ENCODE measurements at places on chromosomes 12 and 14.

- no peak for DNase-seq
Observed at GRCh38 chr14:80298491-80299017, 87.2 kb upstream of the DIO2 start.

GRCh38 chr14:79186523-79186922, 1016.4 kb downstream of the NRXN3 start:
- no peak for DNase-seq

DNA sequence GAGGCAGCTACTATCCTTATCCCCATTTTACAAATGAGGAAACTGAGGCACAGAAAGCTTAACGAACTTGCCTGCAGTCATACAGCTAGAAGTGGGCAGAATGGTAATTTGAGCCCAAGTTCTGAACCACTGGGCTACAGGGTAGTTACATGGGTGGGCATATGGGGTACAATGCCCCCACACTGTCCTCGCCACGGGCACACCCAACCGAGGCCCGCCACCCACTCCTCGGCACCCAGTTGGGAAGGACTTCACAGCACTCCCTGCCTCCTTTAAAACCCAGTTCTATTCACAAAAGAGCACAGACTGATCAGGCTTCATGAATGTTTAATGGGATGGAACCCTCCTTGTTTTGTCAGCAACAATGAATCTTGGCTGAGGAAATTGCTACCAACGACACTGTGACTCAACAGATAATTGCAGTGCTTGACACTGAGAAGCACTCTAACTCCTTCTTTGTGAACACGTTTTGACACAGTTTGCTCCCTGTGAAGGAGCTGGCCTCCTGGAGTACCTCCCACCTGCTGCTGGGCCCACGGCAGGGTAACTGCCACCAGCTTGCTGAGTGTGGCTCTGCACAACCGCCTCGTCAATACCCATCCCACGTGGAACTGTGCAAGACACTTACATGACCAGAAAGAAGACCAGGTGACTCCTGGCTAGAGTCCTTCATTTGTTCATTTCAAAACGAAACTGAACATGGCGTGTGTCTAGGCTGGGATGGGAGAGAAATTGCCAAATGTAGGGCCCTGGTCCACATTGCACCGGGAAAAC, 63.5 kb downstream of the CLMN start:
- DNase-seq = no peak

DNA sequence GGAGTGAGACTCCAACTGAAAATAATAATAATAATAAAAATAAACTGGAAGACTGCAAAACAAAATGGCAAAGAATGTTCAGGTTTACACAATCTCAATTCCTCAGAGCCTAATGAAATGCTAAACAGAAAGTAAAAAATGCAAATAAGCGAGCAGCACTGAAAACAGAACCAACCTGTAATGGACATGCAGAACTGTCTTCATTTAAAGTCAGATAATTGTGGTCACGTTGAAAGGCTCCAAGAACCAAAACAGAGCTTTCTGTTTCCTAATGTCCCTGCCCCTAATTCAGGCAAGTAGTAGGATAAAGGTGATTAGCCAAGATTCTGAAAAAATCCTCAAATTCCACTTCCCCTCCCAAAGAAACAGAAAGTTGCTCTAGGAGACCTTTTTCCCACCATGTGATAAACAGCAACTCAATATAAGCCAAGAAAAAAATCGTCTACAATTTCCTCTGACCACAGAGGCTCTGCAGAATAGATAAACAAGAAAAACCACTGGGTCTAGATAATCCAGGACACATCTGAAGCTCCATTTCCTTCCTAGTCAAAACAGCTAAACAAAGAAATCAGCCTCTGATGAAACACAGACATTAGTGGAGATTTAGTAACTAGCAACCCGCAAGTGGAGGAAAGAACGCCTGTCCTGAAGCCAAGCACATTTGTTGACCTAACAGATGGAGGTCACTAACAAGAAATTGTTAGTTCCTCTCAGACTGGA, 3.0 kb downstream of the MIS18BP1 start:
- DNase-seq = no peak

- no peak for DNase-seq
Observed at GRCh38 chr12:79233341-79233781, 368.8 kb downstream of the SYT1 start.

GRCh38 chr14:52527052-52527451, 25.3 kb downstream of the TXNDC16 start:
- DNase-seq = no peak

DNA sequence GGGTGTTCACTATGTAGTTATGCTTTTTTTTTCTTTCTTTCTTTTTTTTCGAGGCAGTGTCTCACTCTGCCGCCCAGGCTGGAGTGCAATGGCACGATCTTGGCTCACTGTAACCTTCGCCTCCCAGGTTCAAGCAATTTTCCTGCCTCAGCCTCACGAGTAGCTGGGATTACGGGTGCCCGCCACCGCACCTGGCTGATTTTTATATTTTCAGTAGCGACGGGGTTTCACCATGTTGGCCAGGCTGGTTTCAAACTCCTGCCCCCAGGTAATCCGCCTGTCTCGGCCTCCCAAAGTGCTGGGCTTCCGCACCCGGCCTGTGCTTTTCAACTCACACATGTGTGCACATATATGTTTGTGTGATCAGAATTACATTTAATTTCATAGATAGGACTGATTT, 38.9 kb upstream of the AMN start:
- DNase-seq = no peak

DNA sequence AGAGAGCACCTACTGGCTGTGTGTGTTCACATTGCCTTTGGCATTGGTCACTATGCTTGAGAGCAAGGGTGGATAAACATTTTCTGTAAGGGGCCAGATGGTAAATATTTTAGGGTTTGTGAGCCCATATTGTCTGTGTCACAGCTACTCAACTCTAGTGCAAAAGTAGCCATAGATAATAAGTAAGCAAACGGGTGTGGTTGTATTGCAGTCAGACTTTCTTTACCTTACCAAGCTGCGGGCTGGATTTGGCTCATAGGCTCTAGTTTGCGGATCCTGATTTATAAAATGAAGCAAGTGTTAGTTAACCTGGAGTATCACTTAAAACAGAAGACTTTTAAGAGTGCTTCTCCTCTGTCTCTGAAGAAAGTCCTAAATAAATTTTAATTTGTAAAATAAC, 169.0 kb downstream of the KICS2 start:
- DNase-seq = no peak

GRCh38 chr14:61489932-61490331, 168.6 kb downstream of the PRKCH start:
- peak; percentile 37 for DNase-seq

DNA sequence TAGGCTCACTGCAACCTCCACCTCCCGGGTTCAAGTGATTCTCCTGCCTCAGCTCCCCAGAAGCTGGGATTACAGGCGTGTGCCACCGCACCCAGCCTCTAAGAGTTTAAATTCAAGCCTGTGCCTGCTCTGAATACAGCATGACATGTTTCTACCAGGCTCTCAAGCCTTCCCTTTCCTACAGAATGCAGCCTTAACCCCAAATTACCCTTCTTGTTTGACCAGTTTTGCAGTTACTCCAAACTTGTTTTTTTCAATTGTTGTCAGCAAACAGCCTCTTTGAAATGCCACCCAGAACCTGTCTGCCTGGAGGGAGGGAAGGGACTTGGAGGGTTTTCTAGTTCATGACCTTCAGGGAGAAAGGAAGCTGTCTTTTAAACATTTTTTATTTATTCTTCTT, 15.4 kb downstream of the GLTP start:
- no peak for DNase-seq

- no peak for DNase-seq
Observed at GRCh38 chr12:40123496-40123895, 17.6 kb upstream of the SLC2A13 start.

All from COLO829 (cell line).